ENCODE measurements at places on chromosomes 1 and 21.

- DNase-seq: no peak
These were observed 24.2 kb downstream of the PRKCZ start for GRCh38 chr1:2074396-2074795.

DNA sequence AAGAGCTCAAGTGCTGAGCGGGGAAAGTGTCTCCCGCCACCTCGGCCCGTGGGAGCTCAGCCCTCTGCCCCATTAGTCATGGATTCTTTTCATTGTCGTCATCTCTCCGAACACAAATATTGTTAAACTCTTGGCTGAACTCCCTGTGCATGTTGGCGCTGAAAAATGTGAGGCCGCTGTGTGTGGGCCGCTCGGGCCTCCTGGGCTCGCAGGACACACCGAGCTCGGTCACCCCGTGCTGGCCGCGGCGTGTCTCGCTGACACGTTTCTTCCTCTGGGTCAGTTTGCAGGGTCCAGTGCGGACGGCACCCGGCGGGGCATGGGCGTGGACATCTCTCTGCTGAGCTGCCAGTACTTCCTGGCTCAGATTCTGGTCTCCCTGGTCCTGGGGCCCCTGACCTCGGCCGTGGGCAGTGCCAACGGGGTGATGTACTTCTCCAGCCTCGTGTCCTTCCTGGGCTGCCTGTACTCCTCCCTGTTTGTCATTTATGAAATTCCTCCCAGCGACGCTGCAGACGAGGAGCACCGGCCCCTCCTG, 25.6 kb downstream of the SLC45A1 start:
- DNase-seq: peak; percentile 83

GRCh38 chr1:245835386-245835785, 671.7 kb downstream of the SMYD3 start:
- no peak for DNase-seq

DNA sequence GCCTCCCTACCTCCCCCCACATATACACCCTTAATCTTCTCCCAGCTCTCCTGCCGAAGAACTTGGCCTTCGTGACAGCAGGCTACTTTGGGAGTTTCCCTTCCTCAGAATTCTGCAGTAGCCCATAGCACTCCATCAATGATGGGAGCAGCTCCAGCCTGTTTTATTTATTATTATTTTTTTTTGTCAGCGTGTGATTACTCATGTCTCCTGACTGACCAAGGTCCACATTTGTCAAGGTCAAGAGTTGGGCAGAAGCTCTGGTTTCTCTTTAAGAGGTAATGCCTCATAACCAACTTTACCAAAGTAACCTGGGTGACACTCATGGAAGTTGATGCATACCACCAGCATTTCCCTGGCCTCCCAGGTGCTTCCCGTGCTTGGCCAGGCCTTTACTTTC, 125.4 kb downstream of the ZZZ3 start:
- no peak for DNase-seq

DNA sequence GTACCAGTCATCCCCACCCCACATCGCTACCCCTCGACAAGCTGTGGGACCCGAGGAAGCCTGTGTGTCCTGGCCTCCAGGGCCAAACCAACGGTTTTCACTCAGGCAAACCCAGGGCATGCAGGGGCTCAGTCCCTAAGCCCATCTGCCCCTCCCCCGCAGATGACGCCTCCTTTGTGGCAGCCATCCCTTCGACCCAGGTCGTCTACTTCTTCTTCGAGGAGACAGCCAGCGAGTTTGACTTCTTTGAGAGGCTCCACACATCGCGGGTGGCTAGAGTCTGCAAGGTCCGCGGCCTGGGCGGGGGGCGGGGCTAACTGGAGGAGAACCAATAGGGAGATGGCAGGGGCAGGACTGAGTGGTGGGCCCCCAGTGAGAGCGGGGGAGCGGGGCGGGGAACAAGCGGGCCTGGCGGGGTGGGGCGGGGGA, 7.4 kb downstream of the SEMA4A start:
- DNase-seq: peak; percentile 90

DNA sequence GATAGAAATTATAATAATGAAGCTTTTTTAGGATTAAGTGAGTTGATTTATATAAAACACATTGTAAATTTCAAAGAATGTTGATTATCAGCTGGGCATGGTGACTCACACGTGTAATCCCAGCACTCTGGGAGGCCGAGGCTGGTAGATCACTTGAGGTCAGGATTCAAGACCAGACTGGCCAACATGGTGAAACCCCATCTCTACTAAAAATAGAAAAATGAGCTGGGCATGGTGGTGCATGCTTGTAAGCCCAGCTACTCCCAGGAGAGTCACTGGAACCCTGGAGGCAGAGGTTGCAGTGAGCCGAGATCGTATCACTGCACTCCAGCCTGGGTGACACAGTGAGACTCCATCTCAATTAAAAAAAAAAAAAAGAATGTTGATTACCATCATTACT, 18.4 kb downstream of the ADAMTS1 start:
- DNase-seq: no peak

GRCh38 chr1:224783006-224783651, 146.3 kb upstream of the DNAH14 start:
- DNase-seq: no peak

DNA sequence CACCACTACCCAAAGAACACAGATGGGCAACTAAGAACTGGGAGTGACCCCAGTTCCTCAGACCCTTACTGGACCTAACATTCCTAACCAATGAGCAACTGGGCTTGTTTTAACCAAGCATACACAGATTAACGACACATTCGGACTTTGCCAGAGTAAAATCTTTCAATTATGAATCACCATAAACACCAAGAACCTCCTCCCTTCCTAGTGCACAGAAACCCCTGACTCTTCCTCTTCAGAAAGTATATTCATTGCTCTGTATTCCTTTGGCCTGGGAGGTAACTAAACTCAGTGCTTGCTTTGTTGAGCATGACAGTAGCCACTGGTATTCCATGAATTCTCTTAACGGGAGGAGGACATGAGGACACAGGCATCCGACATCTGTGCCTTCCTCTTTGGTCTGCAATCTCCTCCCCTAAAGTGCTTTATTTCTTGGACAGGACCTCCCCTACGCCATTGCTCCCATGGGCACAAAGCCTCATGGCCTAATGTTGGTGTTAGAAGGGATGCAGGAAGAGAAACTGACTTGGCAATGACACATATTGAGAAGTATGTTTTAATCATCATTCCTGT, 42.7 kb downstream of the SEC16B start:
- no peak for DNase-seq

- no peak for DNase-seq
These were observed 94.4 kb downstream of the PRDM16 start for GRCh38 chr1:3163356-3163755.

GRCh38 chr1:152479792-152480595, 30.6 kb upstream of the LCE5A start:
- DNase-seq: no peak

DNA sequence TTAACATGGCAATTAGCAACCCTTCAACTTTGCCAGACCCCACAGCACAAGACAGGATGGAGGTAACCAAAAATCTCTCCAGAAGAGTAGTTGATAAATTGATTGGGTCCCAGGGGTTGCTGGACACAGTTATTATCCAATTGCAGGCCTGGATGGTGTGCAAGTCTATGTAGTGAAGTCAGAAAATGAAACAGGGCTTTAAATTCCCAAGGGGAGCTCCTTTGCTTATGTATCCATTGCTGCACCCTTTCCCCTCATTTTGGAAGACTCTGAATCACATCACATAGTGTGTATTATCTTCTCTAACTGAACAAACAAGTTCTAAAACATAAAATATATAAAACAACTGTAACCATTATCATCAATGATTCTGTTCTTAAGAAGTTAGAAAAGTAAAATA, 550.2 kb downstream of the LMO4 start:
- no peak for DNase-seq

- no peak for DNase-seq
These were observed 2.2 kb upstream of the LYPLA2 start for GRCh38 chr1:23788695-23789094.

- peak; percentile 82 for DNase-seq
These were observed at the start of gene PHGDH for GRCh38 chr1:119711804-119712341. TSS of gene PHGDH (plus strand) at chr1:119711934. CDS start at chr1:119712023, 89 bp downstream.

- DNase-seq: no peak
These were observed 2.9 kb upstream of the PLA2G2F start for GRCh38 chr1:20136249-20136648.

DNA sequence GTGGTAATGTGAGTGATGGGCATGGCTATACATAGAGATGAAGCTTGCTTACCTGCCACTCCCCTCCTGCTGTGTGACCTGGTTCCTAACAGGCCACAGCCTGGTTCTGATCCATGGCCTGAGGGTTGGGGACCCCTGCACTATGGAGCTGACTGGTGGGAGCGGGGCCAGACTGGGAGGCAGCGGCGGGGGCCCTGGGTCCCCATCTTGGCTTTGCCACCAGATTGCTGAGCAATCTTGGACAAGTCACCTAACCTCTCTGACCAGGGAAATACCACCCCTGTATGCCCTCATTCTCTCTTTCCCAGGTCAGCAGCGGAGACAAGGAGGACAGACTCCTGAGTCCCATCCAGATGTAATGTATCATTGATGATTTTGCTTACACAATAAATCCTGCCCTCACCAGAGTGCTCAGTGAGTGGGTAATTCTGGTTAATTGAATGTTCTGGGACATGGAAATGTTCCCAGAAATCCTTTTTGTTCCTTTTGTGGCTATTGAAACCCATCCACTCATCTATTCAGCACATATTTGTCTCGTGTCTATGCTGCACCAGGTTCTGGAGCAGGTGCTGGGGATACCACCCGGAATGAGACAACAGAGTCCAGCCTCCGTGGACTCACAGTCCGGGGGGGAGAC, 4.1 kb upstream of the ARHGEF10L start:
- DNase-seq: no peak

DNA sequence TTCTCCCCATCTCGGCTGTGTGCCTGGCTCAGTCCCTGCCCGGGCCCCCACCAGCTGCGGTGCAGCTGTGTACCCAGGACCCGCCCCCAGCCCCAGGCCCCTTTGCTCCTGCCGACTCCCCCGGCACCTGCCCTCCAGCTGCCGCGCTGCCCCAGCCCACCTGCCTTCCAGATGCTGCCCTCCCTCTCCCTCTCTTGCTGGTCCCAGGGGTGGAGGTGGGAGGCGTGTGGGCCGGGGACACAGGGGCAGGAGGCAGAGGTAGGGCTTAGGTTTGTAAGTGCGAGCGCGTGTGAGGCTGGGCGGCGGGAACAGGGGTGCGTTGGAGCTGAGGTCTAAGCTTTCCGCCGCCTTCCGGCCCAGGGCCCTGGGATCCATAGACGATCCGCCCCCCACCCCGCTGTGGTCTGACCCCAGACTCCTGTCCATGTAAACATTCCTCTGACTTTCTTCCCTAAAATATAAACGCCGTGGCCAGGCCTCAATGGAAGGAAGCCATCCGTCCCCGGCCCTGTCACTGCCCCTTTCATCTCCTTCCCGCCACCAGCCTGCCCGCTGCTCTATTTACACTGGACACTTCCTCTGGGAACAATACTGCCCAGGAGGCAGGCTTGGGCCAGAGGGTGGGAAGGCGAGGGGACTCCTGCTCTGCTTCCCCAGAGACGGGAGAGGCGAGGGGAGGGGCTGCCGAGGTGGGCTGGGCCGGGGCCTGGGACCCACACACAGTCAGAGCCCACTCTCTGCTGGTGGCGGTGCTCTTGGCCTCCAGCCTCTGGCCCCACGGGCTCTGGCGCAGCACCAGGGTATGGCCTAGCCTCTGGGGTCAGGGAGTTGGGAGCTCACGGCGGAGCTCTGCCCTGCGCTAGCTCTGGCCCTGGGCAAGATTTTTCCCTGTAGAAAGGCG, 128.3 kb downstream of the CASZ1 start:
- DNase-seq: no peak

DNA sequence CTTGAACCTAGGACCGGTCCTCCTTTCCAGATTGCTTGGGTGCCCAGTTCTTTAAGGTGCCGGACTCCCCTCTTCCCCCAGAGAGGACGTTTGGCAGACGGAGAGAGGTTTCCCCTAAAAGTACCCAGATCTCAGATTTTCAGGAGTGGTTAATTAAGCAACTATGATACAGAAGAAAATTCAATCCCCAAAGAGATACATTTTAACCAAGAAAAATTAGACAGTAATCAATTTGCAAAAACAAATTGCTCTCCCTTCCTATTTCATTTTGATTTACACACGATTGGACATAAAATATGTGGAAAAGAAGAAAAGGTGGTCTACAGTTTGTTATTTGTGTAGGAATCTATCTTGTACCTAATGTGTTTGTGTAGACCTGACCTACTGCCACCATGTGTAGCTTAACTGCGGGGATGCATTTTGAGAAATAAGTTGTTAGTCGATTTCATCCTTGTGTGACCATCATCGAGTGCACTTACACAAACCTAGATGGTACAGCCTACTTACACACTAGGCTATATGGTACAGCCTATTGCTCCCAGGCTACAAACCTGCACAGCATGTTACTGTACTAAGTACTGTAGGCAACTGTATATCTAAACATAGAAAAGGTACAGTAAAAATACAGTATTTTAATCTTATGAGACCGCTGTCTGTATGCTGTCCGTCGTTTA, 755 bp downstream of the RPAP2 start:
- DNase-seq: no peak

DNA sequence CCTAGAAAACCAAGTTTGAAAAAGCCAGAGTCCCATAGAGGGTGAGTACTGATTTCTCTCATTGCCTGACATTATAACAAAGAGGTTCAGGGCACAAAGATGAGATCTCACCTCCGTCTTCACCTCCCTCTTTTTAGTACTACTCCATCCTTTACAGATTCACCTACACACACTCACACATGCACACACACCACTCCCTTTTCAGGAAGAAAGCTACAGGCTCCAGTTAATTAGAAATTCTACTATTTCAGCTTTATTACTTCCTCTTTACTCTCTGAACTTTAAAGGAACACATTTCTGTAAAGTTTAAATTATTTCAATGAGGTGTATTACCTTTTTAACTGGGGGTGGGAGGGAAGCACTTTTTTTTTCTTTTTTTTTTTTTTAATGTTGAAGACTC, 59.6 kb upstream of the PRDX6 start:
- no peak for DNase-seq

- no peak for DNase-seq
These were observed 41.7 kb downstream of the SYT6 start for GRCh38 chr1:114111731-114112641.

DNA sequence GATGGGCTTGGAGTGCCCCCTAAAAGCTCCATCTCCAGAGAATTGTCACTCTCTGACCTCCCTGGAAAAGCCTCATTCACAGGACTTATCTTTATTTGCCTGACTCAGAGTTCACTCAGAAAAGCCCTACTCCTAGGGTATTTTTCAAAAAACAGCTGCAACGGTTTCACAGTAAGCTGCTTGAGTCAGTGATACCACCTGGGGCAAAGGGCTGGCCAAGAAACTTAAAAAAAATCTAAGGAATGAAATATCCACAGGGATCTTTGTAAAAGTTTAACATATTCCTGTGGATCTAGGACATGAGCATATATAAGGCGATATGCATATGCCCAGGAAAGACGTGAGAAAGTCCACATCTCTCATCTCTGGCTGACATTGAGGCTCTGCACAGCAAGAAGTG, 33.8 kb upstream of the TSPAN2 start:
- DNase-seq: no peak

Measured in Right ventricle myocardium superior (tissue), 1 donor.